ENCODE measurements at places on chromosomes 3 and 15.

- H3K4me1 ChIP-seq: no peaks in the 10 kb centered on the region
- DNase-seq: no peak
- H3K27me3 ChIP-seq: peaks cover 2% of the 10 kb centered on the region
- no peak overlapping the region for H3K4me3 ChIP-seq
- no peaks in the 10 kb centered on the region for H3K36me3 ChIP-seq
These were observed 17.6 kb upstream of the SEMA5B start for GRCh38 chr3:123044981-123045763.

DNA sequence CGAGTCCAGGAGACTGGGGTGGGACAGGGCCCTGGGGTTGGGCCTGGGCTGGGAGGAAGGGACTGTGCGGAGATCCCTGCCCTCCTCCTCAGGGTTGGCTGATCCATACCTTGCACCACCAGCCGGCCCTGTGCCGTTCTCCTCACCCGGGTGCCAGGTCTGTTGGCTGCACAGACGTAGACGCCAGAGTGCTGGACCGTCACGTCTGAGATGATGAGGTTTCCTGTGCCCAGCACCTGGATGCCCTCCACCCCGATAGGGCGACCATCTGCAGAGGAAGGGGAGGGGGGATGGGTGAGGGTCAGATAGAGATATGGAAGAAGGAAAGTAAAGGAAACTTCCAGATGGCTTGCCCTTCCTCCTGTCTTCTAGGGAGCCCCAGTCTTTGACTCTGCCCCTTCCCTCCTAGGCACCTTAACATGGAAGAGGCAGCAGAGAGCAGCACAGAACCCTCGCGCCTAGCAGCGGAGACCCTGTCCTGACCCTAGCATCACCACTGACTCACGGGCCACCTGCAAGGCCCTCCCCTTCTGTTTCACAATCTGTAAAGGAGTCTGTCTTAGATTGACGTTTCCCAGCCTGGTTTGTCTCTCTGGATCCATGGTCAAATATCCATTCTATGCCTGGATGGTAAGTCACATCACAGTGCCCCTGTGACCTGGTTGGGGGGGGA lies 28.8 kb downstream of the RNU5B-1 start:
- H3K4me3 ChIP-seq: no peak overlapping the region
- H3K27ac ChIP-seq: no peak overlapping the region
- DNase-seq: no peak
- H3K4me1 ChIP-seq: peaks cover 29% of the 10 kb centered on the region
- no peaks in the 10 kb centered on the region for H3K27me3 ChIP-seq

DNA sequence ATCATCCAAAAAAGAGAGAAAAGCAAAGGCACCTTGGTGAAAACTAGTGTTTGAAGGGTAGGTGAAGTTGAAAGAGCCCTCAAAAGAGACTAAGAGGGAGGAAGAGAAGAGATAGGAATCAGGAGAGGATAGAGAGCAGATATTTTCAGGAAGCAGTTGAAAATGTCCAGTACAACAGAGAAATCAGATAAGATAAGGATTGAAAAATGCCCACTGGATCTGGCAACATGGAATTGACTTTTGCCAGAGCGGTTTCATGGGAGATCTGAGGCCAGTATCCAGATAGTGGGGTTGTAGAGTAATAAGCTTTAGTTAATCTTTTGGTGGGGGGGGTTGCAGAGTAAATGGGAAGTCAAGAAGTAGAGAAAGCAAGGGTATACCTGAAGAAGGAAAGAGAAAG lies 337.4 kb downstream of the IL5RA start:
- H3K27me3 ChIP-seq: no peaks in the 10 kb centered on the region
- peaks cover 6% of the 10 kb centered on the region for H3K4me1 ChIP-seq
- no peak overlapping the region for H3K4me3 ChIP-seq
- DNase-seq: no peak
- H3K36me3 ChIP-seq: peaks cover 3% of the 10 kb centered on the region

- DNase-seq: no peak
- peaks cover 5% of the 10 kb centered on the region for H3K36me3 ChIP-seq
- no peaks in the 10 kb centered on the region for H3K27me3 ChIP-seq
- no peak overlapping the region for H3K27ac ChIP-seq
- H3K4me1 ChIP-seq: peaks cover 15% of the 10 kb centered on the region
These were observed 59.2 kb downstream of the SH3BP5 start for GRCh38 chr3:15273227-15273626.

GRCh38 chr15:101210466-101210865 lies 41.4 kb downstream of the CHSY1 start:
- H3K4me1 ChIP-seq: peaks cover 43% of the 10 kb centered on the region
- no peaks in the 10 kb centered on the region for H3K27me3 ChIP-seq
- DNase-seq: no peak
- no peak overlapping the region for H3K4me3 ChIP-seq
- H3K27ac ChIP-seq: peak overlapping the region; percentile 66
- H3K36me3 ChIP-seq: peaks cover 12% of the 10 kb centered on the region

DNA sequence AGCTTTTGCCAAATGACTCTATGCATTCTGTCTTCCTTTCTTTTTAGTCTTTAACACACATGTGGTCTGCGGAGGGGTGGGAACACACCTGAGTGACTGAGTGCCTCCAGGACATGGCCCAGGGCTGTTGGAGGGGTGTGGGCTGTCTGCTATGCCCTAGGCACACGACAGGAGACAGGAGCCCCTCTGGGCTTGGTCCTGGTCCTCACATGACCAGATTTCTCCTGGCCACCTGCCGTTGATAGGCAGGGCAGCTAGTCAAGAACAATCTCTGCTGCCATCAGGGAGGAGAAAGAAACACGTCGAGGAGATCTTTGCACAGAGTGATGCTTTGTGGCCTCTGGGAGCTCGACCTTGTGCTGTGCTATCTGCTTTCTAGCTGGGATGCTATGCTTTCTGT lies 176.6 kb downstream of the KLF13 start:
- no peaks in the 10 kb centered on the region for H3K4me1 ChIP-seq
- H3K4me3 ChIP-seq: no peak overlapping the region
- DNase-seq: no peak
- peaks cover 8% of the 10 kb centered on the region for H3K27me3 ChIP-seq
- no peak overlapping the region for H3K27ac ChIP-seq

DNA sequence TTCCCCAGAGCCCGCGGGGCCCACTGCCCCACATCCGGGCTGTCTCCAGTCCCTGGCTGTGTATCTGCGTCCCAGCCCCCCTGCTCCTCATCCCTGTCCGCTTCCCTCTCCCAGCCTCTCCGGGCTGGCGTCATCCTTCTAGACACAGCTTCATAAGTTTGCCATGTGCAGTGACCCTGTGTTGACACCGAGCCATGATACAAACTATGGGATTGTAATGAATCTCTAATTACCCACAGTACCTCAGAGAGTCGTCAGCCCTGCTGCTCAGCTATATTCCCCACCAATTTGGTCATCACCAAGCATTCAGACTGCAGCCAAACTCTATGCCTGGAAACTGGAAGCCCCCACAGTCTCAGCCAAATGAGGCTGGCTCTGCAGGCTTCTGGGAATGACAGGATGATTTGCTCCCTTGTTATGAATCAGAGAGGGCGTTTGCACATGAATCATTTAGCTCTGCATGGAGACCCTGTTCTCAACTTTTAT lies 466.1 kb upstream of the ATP11B start:
- no peaks in the 10 kb centered on the region for H3K36me3 ChIP-seq
- no peaks in the 10 kb centered on the region for H3K27me3 ChIP-seq
- no peak overlapping the region for H3K4me3 ChIP-seq
- H3K27ac ChIP-seq: no peak overlapping the region
- no peak for DNase-seq

DNA sequence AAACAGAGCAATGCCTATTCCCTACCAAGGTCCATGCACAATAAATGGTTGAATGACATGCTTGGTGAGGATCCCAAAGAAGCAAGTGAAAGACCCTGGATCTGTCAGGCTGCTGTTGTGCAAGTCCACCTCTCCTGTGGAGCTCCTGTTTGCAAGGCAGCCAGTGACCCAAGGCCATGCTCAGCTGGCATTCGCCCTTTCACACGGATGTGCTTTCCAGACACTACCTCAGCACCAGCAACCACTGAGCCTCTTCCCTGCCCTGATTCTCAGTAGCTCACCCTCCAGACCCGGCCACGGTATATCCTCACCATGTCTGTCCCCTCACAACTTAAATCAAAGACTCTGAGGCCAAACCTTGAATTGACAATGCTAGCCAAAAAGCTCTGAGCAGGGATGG lies 23.3 kb downstream of the WWTR1 start:
- DNase-seq: no peak
- no peaks in the 10 kb centered on the region for H3K27me3 ChIP-seq
- H3K4me1 ChIP-seq: peaks cover 49% of the 10 kb centered on the region
- peaks cover 17% of the 10 kb centered on the region for H3K36me3 ChIP-seq
- H3K27ac ChIP-seq: no peak overlapping the region
- H3K4me3 ChIP-seq: no peak overlapping the region

DNA sequence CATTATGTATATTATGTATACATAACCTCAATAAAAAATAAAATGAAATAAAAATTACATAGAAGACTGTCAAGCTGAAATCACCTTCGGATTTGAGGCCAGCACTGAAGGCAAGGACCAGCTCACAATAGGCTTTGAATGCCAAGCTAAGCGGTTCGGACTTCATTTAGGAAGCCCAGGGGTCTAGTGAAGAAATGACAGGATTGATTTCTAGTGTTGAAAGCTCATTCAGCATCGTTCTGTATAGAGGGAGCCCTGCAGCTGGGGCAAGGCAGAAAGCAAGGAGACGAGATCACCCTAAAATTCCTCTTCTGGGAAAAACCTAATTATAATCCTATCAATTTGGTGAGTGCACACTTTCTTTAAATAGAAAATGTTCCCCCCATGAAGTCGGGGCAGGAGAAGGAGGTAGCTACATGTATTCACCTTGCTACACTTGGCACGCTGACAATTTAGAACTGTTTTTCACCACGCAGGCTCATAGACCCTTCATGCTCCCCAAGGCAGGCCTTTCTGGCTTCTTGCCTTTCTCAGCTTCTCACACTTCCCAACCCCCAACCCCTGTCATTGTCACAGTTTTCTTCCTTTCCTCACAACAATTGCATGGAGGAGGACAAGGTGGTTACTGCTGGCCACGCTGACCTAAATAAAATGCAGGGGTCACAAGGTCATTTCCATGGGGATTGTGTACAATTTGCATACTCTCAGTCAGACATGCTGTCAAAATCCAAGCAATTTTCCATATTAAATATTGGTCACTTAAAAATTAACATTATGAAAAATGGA lies 44.4 kb upstream of the SSR3 start:
- H3K27ac ChIP-seq: no peak overlapping the region
- DNase-seq: no peak
- H3K4me3 ChIP-seq: no peak overlapping the region
- H3K36me3 ChIP-seq: no peaks in the 10 kb centered on the region
- peaks cover 11% of the 10 kb centered on the region for H3K4me1 ChIP-seq
- H3K27me3 ChIP-seq: no peaks in the 10 kb centered on the region

- no peak overlapping the region for H3K4me3 ChIP-seq
- no peak for DNase-seq
- no peak overlapping the region for H3K27ac ChIP-seq
- peaks cover 69% of the 10 kb centered on the region for H3K27me3 ChIP-seq
- H3K36me3 ChIP-seq: no peaks in the 10 kb centered on the region
These were observed 13.2 kb downstream of the SLC6A1 start for GRCh38 chr3:11005686-11006256.

GRCh38 chr15:93418566-93418965 lies 329.6 kb upstream of the RGMA start:
- no peak overlapping the region for H3K4me3 ChIP-seq
- peaks cover 51% of the 10 kb centered on the region for H3K27me3 ChIP-seq
- no peaks in the 10 kb centered on the region for H3K4me1 ChIP-seq
- peaks cover under 1% of the 10 kb centered on the region for H3K36me3 ChIP-seq
- DNase-seq: no peak
- H3K27ac ChIP-seq: no peak overlapping the region

GRCh38 chr3:150412561-150413231 lies 4.6 kb downstream of the TSC22D2 start:
- peaks cover 53% of the 10 kb centered on the region for H3K4me1 ChIP-seq
- no peak for DNase-seq
- H3K4me3 ChIP-seq: peak overlapping the region; percentile 74
- peaks cover 2% of the 10 kb centered on the region for H3K36me3 ChIP-seq
- H3K27ac ChIP-seq: peak overlapping the region; percentile 67
- H3K27me3 ChIP-seq: no peaks in the 10 kb centered on the region

GRCh38 chr3:12583280-12583679 lies 26.4 kb downstream of the MKRN2 start:
- no peak for DNase-seq
- peaks cover 29% of the 10 kb centered on the region for H3K36me3 ChIP-seq
- H3K4me1 ChIP-seq: peaks cover 12% of the 10 kb centered on the region
- no peak overlapping the region for H3K4me3 ChIP-seq
- H3K27ac ChIP-seq: no peak overlapping the region

- peaks cover 20% of the 10 kb centered on the region for H3K4me1 ChIP-seq
- DNase-seq: no peak
- peaks cover 7% of the 10 kb centered on the region for H3K36me3 ChIP-seq
- no peak overlapping the region for H3K4me3 ChIP-seq
These were observed 3.9 kb downstream of the ATR start for GRCh38 chr3:142574665-142575064.

DNA sequence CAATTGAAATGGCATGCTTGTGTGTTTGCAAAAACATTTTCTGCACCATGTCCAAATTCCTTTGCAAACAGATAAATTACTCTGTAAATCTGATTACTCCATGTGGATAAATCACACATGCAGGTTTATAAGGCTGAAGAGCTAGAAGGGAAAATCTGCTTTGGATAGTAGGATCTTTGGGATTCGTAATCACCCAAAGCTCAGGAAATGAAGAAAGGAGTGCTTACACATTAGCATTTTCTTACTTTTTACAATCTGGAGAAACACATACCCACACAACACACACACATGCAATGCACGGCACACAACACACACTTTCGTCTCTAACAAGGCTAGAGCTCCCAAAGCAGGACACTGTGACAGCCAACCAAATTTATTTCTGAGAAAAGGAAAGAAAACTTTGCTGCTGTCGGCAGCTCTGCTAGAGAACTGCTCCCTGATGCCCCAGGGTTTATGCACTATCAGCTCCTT lies 2.1 kb downstream of the LSAMP start:
- H3K4me1 ChIP-seq: peaks cover 40% of the 10 kb centered on the region
- peak overlapping the region; percentile 73 for H3K4me3 ChIP-seq
- DNase-seq: no peak
- no peaks in the 10 kb centered on the region for H3K36me3 ChIP-seq
- H3K27ac ChIP-seq: peak overlapping the region; percentile 72

DNA sequence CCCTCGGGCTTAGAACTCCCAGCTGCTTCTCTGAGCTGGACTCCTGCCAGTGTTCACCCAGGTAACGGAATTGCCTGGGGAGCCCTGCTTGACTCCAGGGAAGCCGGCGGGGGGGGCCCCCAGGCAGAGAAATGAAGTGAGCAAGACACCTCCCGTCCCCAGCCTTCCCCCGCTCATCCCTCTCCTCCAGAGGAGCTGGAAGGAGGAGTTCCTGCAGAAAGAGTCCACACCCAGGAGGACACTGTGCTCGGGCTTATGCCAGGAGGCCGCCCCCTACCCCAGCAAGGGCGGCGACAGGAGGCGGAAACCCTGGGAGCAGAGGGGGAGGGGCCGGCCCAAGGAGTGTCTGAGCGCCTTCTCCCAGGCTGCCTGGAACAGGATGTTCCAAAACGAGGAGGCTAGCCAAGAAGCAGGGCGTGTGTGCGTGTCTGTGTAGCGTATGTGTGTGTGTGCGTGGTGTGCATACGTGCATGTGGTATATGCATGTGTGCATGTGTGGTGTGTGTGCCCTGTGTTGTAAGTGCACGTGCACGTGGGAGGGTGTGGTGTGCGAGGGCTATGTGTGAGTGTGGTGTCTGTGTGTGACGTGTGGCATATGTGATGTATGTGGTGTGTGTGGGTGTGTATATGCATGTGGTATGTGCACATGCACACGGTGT lies 511.3 kb downstream of the SHQ1 start:
- no peak overlapping the region for H3K4me3 ChIP-seq
- peaks cover 10% of the 10 kb centered on the region for H3K27me3 ChIP-seq
- H3K27ac ChIP-seq: no peak overlapping the region
- DNase-seq: peak; percentile 59
- peaks cover 13% of the 10 kb centered on the region for H3K4me1 ChIP-seq
- no peaks in the 10 kb centered on the region for H3K36me3 ChIP-seq
